ENCODE measurements at places on chromosomes 11 and 22.
A peak's percentile ranks its signal among the peaks of the same experiment; 100 is the strongest.

- no peak for DNase-seq
Observed at GRCh38 chr11:35619855-35620640, 1.8 kb downstream of the FJX1 start.

DNA sequence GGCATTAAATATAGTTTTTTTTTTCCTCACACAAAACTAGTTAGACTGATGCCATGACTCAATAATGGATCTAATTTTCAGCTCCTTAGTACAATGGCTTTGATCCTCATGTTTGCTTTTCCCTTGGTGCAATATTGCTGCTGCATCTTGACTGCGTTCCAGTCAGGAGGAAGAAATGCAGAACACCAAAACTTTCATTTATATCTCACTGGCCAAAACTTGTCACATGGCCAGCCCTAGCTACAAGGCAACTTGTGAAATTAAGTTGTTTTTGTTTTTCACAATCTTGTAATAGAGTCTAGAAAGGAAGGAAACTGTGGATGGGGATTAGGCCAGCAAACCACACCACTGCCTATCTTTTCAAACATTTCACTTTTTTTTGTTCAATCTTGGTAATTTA, 36.7 kb downstream of the SMC1B start:
- no peak for DNase-seq

- no peak for DNase-seq
Observed at GRCh38 chr22:47837703-47838102, 1075.3 kb downstream of the TBC1D22A start.

DNA sequence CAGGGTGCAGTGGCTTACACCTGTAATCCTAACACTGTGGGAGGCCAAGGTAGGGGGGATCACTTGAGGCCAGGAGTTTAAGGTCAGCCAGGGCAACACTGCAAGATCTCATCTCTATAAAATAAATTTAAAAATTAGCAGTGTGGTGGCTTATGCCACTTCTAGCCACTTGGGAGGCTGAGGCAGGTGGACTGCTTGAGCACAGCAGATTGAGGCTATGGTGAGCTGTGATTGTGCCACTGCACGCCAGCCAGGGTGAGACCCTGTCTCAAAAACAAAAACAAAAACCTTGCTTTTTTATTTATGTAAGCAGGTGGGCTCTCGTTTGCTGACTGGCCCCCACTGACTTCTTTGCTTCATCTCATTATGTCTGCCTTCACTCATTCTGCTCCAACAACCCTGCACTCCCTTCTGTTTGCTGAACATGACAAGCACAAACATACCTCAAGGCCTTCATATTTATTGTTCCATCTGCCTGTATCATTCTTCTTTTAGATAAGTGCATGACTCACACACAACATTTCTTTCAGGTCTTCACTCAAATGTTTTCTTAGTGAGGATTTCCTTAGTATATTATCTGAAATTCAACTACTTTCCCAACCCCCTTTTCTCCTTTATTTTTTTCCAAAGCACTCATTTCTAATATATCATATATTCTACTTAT, 32.4 kb upstream of the CLNS1A start:
- DNase-seq: no peak

DNA sequence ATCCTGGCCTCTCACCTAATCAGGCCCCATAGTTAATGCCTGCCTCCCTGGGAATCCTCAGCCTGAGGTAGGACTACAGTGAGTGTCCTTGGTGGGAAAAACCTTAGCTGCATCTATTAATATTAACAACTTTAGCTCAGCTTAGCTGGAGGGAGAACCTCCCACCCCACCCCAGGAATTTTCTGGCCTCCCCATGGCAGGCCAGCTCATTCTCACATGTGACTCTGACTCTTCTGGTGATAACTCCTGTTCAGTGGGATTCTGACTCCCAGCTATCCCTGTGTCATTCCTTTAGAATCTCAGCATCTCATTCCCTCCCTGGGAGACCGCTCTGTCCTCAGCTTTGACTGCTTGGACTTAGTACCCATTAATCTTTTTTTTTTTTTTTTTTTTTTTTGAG, 14.5 kb downstream of the ART5 start:
- no peak for DNase-seq

GRCh38 chr22:49863931-49864330, 10.3 kb downstream of the ZBED4 start:
- DNase-seq: no peak

GRCh38 chr11:34064291-34064690, 12.8 kb downstream of the CAPRIN1 start:
- no peak for DNase-seq

GRCh38 chr11:125956391-125957134, 10.7 kb downstream of the VSIG10L2 start:
- DNase-seq: no peak

GRCh38 chr11:13955971-13956421, 6.5 kb upstream of the SPON1 start:
- peak; percentile 70 for DNase-seq

DNA sequence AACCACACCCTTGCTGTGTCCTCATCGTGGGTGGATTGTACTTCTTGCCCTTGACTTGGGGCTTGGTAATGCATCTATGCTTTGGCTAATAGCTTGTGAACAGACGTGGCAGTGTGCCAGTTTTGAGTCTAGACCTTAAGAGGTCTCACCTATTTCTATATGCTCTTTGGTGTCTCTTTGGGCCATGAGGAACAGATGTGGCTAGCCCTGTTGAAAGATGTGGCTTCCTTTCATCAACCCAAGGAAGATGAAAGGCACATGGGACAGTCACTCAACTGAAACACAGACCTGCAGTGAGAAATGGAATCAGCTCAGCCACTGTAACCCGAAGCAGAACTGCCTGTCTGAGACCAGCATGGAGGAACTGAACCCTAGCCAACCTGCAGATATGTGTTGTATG, 7.9 kb upstream of the NELL1 start:
- no peak for DNase-seq

GRCh38 chr11:70292166-70292565, 21.7 kb downstream of the PPFIA1 start:
- DNase-seq: no peak

DNA sequence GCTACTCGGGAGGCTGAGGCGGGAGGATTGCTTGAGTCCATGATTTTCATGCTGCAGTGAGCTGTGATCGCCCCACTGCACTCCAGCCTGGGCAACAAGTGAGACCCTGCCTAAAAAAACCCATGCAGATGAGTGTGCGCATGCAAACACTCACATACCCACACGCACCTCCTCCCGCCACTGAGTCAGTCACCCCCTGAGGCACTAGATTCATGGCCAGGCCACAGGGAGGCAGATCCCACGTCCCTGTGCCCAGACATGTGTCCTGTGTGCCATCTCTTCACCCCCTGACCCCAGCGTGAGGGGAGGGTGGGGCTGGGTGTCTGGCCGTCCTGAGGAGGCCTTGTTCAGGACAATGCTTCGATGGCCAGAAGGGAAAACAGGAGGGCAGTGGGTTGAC, 15.5 kb downstream of the RELT start:
- no peak for DNase-seq

- DNase-seq: no peak
Observed at GRCh38 chr11:68061508-68061907, 22.7 kb downstream of the TCIRG1 start.

- no peak for DNase-seq
Observed at GRCh38 chr22:47294576-47294975, 532.1 kb downstream of the TBC1D22A start.

Data from NCI-H2029 treated with DMSO at 0.1 percent for 48 hours (cell line).